ENCODE measurements at places on chromosomes 1 and 21. TPM values are rescaled to one million over a fixed set of nuclear protein-coding genes. Genes with fewer than 3 reads are reported as not detected.

DNA sequence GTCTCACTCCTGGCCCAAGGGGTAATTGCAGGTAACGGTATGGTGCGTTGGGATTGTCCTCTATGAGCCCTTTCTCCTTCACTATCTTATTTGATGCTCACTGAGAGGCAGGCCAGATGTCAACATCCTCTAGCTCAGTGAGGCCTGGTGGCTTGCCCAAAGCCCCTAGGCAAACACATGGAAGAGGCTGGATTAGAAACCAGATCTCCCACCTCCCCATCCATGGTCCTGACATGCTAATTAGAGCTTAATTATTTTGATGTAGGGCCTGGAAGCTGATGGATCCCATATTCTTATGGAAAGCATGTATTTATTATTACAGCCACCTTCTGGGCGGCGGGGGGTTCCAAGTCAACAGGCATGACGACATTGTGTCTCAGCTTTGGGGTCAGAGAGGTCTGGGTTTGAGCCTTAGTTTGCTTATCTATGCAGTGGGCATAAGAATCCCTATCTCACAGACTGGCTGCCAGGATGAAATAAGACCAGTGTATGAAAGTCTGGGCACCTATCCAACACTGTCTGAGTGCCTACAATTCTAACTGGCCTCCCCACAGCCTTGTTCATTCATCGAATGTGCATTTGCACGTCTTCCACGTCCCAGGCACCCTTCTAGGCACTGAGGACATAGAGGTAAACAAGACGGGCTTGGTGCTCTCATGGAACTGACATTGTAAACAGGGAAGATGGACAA, 6.2 kb downstream of the SMPDL3B start:
- DNase-seq, result no peak

DNA sequence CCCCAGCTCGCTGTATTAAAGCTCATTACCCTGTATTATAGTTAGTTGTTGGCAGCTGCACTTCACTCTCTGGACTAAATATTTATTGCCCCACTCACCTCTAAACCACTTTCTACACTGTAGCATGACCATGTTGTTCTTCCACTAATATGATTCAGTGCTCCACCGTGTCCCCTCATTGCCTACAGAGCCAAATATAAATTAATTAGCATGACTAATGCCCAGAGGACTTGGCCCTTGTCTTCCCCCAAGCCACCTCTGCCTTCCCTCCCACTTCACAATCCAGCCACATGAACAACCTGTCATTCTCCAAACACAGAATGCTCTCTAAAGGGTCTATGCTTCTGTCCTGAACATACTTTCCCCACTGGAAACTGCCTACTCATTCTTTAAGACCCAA, 276.5 kb downstream of the PLPP3 start:
- DNase-seq, result no peak

- no peak for DNase-seq
Observed at GRCh38 chr21:32008714-32009113, 135.9 kb downstream of the HUNK start.

- DNase-seq, result no peak
Observed at GRCh38 chr21:43338951-43339350, 88.0 kb downstream of the SIK1 start.

The LCE3D gene
- not detected for total RNA-seq

The MEX3A gene
- 19.0 TPM for total RNA-seq

Data from epithelial cell of proximal tubule (primary cell).